ENCODE measurements at places on chromosomes 3 and 15.

- DNase-seq = no peak
These were observed 7.6 kb downstream of the SMAD3 start for GRCh38 chr15:67072958-67073357.

DNA sequence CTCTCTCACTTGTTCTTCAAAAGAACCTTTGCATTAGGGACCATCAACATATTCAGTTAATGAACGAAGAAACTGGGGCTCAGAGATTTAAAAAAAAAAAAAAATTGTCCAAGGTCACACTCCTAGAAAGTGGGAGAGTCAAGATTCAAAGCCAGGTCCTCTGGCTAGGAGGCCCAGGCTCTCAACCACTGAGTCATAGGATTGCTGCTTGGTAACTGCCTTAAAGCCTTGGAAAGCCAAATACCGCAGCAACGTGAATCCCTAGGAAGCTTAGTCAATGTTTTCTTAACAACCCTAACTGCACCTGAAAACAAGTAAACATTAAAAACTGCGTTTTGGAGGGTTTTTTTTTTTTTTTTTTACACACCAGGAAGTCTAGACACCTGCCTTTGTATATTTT is 156.8 kb downstream of the WNT5A start:
- no peak for DNase-seq

- DNase-seq = no peak
These were observed 34.4 kb downstream of the MINAR1 start for GRCh38 chr15:79466488-79466887.

- no peak for DNase-seq
These were observed 270.8 kb downstream of the UACA start for GRCh38 chr15:70492240-70493177.

DNA sequence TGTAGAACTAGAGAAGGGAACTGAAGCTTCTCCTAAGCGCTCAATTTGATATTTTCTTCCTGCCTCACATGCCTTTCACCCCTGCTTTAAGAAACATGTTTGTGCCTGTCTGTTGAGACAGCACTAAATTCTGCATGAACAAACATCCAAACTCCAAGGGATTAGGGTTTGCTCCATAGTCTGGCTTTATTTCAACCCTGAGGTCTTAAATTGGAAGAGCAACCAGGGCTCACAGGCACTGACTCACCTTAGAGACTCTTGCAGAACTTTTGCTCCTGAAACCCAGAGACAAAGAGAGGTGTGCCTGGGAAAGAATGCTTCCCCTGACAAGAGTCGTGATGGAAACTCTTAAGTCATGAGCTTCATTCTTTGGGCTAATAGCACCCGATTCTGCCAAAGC is 393.9 kb upstream of the MCTP2 start:
- DNase-seq = no peak

- DNase-seq = no peak
These were observed 210.9 kb upstream of the LYSMD4 start for GRCh38 chr15:99944131-99944530.

DNA sequence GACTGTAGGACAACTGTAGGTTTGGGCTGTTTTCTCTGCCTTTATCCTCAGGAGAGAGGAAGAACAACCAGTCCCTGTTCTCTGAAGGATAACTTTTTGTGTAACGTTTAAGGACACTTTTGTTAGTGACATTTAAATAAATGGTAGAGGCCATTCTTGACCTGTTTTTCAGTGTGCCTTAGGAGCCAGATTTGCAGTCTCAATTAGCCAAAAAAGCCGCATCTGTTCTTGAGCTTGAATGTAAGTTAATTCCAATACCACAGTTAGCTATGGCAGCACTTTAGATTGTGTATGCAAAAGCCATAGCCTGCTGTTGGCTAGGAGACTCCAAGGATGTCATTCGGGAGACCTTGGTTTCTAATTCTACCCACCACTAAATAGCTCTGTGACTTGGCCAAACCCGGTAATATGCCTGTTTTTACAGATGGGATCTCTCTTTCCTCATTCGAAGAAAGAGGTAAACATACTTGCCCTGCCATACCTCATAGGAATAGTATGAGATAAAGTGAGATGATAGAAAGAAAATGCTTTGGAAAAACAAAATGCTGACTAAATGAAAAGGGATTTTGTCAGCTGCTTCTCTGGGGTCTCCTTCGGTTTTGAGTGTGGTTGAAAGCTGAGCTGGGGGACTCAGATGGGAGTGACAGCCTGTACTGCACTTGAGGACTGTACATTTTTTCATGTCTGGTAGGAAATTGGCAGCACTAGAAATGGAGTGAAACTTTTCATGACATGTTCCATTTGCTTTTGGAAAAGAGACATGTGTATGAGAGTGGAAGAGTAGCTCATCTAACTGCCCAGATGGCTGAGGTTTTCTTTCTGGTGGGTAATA is 57.3 kb upstream of the ROPN1 start:
- DNase-seq = no peak
